GM18507 (cell line): ENCODE measurements at places on chromosomes 5 and 9.

DNA sequence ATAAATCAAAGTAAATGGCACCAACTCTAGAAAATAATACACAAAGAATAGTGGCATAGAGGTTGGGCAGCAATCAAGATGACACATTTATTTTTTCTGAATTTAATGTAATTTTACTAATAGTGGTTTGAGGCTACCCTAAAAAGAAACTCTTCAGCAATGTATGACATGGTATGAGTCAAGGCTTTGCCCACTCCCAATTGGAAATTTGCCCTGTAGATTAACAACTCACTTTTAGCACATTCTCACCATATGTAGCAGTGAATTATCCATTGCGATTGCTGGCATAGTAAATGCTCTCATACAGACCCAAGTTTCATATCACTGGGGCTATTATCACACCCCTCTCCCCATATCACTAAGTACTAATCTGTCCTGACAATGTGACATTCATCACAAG is 832.1 kb upstream of the ZNF608 start:
- DNase-seq, result no peak

- no peak for DNase-seq
Measured at GRCh38 chr5:37710965-37711364, 128.9 kb downstream of the GDNF start.

DNA sequence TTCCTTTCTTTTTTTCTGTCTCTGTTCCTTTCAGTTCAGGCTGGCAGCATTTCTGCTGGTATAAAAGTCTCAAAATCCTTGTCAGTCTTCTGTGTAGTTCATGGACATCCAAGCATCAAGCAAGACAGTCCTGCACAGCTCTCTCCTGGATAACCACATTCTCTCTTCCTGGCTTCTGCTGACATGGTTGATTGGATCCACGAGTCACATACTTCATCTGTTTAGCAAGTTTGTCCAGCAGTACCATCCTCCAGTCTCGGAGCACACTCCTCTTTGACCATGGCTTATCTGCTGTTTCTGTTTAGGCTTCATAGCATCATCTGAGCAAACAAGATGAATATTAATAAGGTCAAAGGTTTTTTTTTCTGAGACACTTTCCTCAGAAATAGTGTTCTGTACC is 220.8 kb downstream of the KDM4C start:
- DNase-seq, result no peak

- DNase-seq, result peak; percentile 49
Measured at GRCh38 chr9:124254261-124254682, 3.5 kb upstream of the NEK6 start.

GRCh38 chr5:105684799-105685198 is 1985.9 kb downstream of the EFNA5 start:
- DNase-seq, result no peak

DNA sequence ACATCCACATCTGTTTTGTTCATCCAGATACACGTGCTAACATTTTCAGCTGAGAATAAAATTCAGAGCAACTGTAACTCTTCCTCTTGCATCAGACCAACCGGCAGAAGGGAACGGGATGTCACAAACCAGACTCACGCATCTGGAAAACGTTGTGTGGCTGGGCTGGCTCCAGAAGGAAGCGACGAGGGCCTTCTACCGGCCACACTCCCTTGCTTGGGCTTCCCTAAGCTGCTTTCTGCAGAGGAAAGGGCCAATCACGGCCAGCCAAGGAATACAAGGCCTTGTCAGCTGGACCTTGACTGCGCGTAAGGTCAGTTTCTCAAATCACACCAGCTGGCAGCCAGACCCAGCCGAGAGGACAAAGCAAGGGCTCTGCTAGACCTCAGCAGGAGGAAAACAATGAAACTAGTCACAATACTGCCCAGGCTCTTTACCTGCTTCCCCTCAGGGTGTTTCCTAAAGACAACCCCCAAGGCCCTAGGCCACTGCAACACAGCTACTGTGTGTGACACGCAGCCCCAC is 106.1 kb downstream of the THBS4 start:
- no peak for DNase-seq

DNA sequence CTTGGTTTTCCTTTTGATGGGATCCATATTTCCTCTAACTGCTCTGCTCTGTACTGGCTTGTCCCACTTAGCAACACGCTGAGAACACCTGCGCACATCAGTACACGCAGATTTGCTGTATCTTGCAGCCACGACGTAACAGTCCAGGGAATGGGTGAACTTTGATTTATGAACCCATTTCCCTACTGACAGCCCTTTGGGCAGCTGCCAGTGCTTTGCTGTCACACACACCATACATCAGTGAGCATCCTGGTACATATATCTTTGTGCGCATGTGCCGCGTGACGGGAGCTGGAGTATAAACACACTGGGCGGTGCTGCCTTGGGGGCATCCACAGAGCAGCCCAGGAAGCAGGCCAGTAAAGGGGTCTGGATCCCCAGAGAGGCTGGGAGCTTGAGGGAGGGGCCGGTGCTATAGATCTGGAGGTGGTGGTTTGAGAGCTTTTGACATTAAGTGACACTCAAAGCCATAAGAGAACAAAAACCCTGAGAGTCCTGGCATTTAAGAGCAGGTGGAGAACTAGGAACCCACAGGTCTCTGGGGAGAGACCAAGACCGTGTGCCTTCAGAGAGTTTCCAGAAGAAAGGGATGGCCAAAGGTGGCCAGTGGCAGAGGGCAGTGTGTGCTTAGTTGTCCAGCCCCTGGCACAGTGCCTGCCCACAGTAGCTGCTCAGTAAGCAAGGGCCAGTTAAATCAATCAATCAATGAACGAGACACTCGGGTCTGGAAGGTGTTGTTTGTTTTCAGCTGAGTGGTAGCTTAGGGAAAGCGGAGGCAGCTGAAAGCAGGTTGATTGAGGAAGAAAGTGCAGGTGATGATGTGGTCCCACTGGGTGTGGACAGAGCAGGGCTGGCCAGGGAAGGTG is 53.7 kb downstream of the LMX1B start:
- no peak for DNase-seq

GRCh38 chr5:165188556-165189175 is 1683.2 kb downstream of the MAT2B start:
- DNase-seq, result no peak

GRCh38 chr5:135724617-135725016 is 109.8 kb upstream of the SLC25A48 start:
- DNase-seq, result no peak

- DNase-seq, result no peak
Measured at GRCh38 chr5:138783976-138784375, 30.8 kb downstream of the CTNNA1 start.

DNA sequence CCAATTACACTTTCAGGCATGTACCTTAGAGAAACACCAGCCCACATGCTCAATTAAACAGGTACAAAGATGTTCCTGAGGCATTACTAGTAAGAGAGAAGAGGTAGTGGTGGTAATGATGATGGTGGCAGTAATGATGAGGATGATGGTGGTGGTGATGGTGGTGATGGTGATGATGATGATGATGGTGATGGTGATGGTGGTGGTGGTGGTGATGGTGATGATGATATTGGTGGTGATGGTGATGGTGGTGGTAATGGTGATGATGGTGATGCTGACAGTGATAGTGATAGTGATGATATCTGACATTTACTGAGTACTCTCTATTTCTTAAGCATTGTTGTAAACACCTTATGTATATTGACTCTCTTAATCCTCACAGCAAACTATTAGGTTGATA is 318.4 kb downstream of the NSG2 start:
- DNase-seq, result no peak

GRCh38 chr5:93394301-93394700 is 186.7 kb downstream of the NR2F1-AS1 start:
- DNase-seq, result no peak

DNA sequence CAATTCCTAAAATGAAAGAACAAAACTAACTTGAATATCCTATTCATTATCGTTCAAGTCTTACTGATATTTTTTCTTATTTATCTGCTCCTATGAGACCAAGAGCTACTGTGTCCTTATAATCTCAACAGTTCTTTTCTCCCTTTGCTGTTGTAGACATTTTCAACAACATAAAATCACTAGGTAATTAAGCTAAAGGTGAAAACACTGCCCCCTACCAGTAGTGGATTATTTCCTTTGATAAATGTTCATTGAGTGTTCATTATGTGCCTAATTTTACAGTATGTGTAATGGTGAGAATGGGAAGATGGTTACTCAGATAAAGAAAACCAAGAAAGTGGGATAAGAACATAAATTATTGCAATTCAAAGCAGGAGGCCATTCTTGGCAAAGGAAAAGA is 41.4 kb upstream of the PAPPA start:
- no peak for DNase-seq

DNA sequence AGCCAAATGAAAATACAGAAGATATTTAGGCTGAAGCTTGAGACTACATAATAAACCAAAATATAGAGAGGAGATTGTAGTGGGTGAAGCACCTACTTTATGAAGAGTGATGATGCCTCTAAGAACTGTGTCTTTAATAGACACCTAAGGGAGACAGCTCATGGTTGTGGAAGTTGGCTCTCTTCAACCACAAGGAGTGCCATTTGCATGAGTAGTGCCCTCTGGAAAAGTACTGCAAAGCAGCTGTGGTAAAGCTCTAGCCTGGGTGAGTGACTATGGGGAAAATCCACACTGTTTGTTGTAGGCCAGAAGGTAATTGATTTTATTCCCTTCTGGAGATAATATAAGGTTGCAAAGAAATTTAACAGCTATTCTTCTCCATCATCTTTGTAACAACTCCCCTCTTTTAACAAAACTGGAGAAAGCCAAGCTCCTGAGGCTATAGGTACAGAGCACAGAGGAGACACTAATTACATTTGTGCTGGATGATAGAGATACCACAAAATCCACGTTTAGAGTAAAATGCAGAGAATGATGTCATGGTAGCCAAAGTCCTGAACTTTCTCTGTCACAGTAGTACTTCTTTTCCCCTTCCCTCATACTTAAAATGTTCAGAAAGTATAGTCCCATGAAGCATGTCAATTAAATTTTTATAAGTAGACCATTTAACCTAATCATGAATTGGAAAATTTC is 122.8 kb downstream of the STARD4 start:
- DNase-seq, result no peak

DNA sequence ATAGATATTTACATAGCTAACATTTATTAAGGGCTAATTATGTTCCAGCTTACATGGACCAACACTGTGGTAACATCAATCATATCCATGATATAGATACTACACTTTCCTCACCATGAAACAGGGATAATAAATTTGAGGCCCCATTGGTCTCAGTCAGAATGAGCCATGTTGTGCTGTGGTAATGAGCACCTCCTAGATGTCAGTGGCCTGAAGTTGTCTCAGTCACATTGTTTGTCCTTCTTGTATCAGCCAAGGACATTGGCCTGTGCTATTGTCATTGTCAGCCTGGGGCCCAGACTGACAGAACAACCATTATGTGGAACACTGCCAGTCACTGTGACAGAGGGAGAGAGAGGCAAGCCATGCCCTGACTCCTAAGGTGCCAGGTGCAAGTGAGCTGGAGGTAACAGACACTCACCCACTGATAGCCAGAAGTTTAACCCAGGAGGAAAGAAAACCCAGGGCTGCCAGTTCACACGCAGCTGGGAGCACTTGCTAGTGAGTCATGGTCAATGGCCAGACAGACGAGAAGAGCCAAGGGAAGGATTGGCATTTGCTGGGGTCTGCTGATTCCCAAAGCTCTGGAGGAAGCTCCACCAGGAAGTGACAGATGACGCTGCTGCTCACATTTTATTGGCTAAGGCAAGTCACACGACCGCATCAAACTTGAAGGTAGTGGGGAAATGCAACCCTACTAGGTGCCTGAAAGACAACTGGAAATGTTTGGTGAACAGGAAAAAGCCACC is 224.2 kb downstream of the MELK start:
- DNase-seq, result no peak

- no peak for DNase-seq
Measured at GRCh38 chr5:171309276-171310211, 496 bp downstream of the TLX3 start.

- DNase-seq, result no peak
Measured at GRCh38 chr5:126464016-126464415, 40.8 kb downstream of the GRAMD2B start.
